Stimulated activated CD4-positive, alpha-beta T cell treated with anti-CD3 and anti-CD28 coated beads, TNF-alpha, amount 100 ng/mL, for 1 hour (primary cell): ENCODE measurements at places on chromosomes 1 and 21.
A peak's percentile ranks its signal among the peaks of the same experiment; 100 is the strongest.

GRCh38 chr1:184608581-184608980 lies 146.1 kb downstream of the EDEM3 start:
- DNase-seq = no peak

GRCh38 chr1:7363450-7363849 lies 407.6 kb upstream of the VAMP3 start:
- DNase-seq = no peak

GRCh38 chr21:28828021-28828420 lies 164.7 kb downstream of the LTN1 start:
- DNase-seq = no peak

GRCh38 chr1:88647249-88647645 lies 36.8 kb upstream of the PKN2 start:
- no peak for DNase-seq

- no peak for DNase-seq
These were observed 201.7 kb downstream of the FGGY start for GRCh38 chr1:59498640-59499039.

DNA sequence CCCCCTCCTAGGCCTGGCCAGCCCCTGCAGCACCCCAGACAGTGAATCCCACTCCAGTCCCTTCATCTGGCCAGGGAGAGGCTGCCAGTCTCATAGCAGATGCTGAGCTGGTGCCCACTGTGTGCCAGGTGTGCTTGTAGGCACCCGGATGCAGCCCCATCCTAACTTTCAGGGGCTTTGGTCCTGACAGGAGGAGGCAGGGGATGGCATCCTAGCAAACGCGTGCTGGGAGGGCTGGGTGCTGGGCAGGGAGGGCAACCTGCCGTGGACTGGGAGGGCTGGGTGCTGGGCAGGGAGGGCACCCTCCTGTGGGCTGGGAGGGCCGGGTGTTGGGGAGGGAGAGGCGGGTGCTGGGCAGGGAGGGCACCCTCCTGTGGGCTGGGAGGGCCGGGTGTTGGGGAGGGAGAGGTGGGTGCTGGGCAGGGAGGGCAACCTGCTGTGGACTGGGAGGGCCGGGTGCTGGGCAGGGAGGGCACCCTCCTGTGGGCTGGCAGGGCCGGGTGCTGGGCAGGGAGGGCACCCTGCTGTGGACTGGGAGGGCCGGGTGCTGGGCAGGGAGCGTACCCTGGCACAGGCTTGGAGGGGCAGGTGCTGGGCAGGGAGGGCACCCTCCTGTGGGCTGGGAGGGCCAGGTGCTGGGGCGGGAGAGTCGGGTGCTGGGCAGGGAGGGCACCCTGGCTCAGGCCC lies 35.3 kb downstream of the SLC19A1 start:
- DNase-seq = no peak

DNA sequence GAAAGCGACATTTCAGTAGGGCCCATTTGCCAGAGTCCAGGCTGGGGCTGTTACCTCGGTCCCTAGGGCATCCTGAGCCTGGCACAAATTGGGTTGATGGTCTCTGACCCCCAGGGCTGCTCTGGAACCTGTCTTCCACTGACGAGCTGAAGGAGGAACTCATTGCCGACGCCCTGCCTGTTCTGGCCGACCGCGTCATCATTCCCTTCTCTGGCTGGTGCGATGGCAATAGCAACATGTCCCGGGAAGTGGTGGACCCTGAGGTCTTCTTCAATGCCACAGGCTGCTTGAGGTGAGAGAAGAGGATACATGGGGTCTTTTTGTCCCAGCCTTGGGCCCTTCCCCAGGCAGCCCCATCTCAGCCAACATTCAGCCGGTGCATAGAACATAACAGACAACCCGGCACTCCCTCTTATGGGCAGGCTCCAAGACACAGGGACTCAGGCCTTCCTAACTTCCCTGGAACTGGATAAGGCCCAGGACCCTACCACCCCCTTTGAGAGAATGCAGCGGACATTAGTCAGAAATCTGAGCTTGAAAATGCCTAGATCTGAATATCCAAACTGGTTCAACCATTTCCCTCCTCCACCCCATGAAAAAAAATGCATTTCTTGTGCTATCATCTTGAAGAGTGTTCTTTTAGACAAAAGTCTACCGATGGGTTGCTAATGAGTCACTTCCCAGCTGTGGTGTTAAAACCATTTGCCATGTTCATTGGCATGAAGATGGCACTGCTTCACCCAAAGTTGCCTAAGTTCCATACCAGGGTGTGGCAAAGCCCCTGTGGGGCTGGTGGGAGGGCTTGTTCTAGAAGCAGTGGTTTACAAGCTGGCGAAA lies 35.4 kb downstream of the PKP1 start:
- DNase-seq = no peak

DNA sequence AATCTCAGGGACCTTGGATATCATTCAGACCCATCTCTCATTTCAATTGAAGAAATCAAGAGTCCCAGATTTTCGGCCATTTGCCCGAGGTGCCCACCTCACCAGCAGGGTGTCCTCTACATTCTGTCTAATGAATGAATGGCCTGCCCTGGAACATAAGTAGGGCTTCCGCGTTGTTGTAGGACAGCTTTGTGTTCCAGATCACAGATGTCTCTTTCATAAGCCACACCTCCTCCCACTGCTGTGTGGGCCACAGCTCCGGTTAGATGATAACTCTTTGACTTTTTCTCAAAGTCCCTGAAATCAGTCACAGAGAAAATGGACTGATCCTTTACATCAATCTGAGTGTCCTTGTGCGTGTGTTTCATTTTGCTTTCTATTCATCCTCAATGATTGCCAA lies 144.4 kb downstream of the RGS7 start:
- DNase-seq = no peak

- no peak for DNase-seq
These were observed 35.9 kb downstream of the TMCC2 start for GRCh38 chr1:205263580-205264190.

DNA sequence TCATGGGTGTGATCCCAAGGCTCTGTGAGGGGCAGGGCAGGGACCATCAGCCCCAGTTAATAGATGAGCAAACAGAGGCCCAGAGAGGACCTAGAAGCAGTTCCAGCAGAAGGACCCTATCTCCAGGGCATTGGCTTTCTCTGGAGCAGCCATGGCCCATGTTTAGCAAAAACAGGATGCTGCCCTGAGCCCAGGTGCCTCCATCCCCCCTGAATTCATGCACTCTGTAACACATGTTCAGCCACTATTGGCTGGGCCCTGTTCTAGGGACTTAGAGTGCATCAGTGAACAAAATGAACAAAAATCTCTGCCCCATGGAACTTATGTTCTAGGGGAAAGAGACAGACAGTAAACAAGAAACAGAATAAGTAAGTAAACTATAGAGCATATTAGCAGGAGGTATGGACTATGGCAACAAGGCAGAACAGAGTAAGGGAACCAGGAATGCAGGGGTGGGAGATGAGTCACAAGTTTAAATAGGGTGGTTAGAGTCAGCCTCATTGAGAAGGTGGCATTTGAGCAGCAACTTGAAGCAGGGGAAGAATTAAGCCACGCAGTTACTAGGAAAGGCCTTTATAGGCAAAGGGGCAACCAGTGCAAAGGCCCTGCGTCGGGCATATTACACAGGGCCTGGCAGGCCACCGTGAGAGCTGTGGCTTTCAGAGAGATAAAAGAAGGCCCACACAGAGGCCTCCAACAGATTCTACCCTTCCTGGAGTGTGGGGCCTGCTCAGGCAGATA lies 185.9 kb upstream of the EDN2 start:
- no peak for DNase-seq

DNA sequence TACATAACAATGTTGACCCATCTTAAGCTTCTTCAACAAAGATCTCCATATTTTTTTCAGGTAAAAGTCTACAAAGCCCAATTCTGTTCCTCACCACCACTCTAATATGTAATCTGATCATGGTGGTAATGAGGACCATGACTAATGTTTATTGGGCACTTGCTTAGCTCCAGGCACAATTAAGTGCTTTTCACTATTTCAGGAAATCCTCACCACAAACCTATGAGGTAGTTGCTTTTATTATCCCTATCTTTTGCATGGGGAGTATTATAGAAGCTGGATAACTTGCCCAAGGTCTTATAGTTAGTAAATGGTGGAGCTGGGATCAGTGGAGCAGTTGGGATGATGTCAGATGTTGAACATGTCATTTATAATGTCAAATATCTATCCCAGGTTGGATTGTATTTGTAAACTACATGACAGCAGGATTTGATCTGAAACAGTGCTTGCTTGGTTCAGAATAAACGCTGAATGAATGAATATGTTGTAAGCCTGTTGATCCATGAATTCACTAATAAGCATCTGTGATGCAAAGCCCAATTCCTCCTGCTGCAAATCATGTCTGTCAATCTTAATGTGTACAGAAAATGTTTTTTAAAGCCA lies 283.3 kb upstream of the ST6GALNAC5 start:
- no peak for DNase-seq

GRCh38 chr1:245788269-245788668 lies 633.5 kb downstream of the KIF26B start:
- no peak for DNase-seq

- peak; percentile 35 for DNase-seq
These were observed 51.8 kb upstream of the TARDBP start for GRCh38 chr1:10960411-10961299.

- no peak for DNase-seq
These were observed 582.5 kb downstream of the DPYD start for GRCh38 chr1:97338347-97338746.

- DNase-seq = no peak
These were observed at the start of gene C1orf167 for GRCh38 chr1:11761988-11762406. Gene C1orf167, plus strand, starts transcription at chr1:11762193. Its CDS starts 2,208 bp downstream, at chr1:11764401.

- DNase-seq = no peak
These were observed 119.7 kb downstream of the GDAP2 start for GRCh38 chr1:117809764-117810163.

GRCh38 chr1:75797606-75798216 lies 1.0 kb downstream of the MSH4 start:
- DNase-seq = no peak

DNA sequence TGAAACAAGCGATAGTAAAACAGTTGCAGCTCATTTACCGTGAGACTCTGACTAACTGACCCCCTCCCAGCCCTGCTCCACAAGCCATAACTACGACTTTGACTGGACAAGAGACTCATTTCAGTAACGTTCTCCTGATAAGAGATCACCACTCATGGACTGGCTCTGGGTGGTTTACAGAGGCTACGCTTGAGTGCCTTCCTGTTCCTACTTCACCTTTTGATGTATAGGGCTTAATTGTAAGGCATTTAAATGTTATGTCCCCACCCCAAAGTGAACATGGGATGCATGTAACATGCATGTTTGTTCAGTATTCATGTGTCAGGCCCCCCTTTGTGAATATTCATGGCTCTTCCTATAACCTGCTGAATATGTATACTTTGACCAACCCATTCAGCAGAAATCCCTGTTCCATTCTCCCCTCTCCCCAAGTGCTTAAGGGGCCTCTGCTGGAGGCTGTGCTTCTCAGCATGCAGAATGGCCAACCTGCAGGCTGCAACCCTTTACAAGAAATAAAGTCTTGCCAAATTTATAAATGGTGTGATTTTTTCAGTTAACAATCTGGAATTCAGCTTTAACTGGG lies 50.7 kb upstream of the SPOCD1 start:
- DNase-seq = no peak

DNA sequence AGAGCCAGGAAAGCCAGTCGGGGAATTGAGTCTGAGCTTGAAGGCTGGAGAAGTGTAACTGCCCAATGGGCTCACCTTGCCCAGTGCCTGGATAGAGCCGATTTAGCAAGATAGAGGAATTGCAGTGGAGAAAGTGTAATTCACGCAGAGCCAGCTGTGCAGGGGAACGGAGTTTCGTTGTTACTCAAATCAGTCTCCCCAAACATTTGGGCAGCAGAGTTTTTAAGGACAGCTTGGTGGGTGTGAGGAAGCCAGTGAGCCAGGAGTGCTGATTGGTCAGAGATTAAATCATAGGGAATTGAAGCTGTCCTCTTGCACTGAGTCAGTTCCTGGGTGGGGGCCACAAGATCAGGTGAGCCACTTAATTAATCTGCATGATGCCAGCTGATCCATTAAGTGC lies 28.4 kb upstream of the NLRP3 start:
- DNase-seq = no peak

GRCh38 chr1:234687011-234687410 lies 77.0 kb upstream of the IRF2BP2 start:
- DNase-seq = no peak

DNA sequence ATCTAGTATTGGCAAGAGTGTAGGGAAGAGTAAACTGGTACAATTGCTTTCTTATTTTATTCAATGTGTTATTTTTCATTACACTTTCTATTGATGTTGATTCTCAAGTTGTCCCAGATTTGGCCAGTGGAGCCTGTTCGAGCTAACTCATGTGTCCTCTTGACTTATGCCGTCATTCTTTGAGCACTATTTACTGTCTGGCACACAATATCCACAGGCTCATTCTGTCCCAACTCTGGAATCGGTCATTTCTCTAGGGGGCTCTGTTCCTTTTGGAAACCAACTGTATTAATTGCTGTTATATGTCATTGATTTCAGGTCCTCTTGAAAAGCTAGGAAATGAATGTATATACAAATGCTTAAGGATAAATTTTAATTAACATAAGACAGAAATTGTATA lies 22.4 kb upstream of the SFPQ start:
- DNase-seq = no peak

GRCh38 chr1:196535727-196536126 lies 72.5 kb downstream of the KCNT2 start:
- no peak for DNase-seq
